ENCODE measurements at places on chromosomes 13 and 19.

DNA sequence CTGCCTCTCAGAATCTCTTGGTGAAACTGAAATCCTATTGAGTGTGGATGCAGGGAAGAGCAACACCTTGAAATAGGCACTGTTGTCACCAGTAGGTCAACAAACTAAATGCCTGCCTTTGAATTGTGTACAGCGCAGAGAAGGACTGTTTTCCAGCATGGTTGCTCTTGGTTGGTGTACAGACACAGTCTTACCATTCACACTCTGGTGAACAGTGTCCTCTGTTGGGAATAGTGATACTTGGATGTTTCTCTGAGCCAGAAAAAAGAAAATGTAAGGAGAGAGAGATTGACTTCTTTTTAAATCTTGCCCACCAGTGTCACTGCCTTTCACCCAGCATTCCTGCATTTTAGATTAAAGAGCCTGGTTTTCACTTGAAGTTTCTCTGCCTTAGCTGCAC, 179.7 kb downstream of the STK24 start:
- no peak for DNase-seq

- DNase-seq = no peak
These were observed 731 bp downstream of the ZNF558 start for GRCh38 chr19:8831373-8831772.

- DNase-seq = no peak
These were observed 192 bp upstream of the COMP start for GRCh38 chr19:18791315-18791678.

DNA sequence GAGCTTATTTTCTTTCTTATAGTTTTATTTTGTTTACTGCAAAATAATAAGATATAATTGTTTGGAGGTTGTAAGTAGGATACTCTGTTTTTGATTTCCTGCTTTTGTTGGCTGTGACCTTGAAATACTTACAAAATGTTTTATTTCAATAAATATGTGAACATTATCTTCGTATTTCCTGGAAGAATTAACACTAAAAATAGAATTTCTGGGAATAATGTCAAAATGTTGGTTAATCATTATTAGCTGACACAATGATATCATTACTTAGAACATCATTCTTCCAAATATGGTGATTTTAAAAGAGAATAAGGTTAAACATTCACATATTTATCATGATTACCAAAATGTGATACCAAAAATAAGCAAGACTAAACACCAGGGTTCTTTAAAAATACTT, 1148.6 kb upstream of the PRR20A start:
- DNase-seq = no peak

DNA sequence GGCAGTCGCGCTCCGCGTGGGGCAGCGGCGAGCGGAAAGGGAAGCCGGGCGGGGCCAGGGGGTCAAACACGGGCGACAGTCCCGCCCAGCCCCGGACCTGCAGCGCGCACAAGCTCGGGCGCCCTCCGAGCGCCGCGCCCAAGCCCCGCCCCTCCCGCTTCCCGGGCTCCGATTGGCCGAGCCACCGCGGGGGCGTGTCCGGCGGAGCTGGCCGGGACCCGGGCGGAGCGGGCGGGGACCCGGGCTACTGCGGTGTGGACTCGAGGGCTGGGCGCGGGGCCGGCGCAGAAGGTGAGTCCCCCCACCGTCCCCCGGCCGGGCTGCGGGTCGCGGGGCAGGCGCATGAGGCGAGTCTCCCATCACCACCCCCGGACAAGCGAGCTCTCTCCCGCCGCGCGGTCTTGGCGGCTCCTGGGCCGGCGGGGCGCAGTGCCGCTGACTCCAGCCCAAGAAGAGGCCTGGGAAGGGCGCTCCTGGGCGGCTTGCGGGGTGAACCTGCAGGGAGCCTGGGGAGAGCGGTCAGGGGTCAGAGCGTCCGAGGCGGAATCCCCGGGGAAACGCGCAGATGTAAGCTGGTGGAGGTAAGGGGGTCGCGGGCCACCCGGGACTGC, at the start of gene PLEKHF1:
Gene PLEKHF1, plus strand, starts transcription at position 247 of the 611 bp plus-strand sequence. CDS start 8,379 bp downstream, outside the sequence.
- peak; percentile 86 for DNase-seq

- no peak for DNase-seq
These were observed 3.7 kb downstream of the TINCR start for GRCh38 chr19:5563935-5564612.

DNA sequence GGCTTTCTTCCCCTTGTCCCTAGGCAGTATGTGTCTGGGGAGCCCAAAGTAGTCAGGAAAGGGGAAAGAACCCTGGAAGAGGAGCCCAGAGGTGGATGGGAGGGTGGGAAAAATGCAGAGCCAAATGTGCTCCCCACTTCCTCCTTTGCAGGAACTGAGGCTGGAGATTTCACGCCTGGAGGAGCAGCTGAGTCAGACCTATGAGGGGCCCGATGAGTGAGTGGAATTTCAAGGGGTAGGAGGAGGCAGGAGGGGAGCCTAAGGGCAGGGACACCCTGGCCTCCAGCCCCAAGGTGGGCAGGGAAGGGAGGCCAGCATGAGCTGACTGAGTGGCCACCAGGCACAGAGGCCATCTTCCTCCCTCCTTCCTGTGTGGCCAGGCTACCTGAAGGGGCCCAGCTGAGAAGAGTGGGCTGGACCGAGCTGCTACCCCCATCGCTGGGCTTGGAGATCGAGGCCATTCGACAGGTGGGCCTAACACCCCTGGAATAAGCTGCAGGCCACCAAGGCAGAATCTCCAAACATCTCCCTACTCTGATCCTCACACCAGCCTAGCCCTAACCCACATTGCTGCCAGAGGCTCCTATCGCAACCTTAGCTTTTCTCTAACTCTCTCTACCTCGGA, 14.3 kb downstream of the PTH2 start:
- DNase-seq = no peak

DNA sequence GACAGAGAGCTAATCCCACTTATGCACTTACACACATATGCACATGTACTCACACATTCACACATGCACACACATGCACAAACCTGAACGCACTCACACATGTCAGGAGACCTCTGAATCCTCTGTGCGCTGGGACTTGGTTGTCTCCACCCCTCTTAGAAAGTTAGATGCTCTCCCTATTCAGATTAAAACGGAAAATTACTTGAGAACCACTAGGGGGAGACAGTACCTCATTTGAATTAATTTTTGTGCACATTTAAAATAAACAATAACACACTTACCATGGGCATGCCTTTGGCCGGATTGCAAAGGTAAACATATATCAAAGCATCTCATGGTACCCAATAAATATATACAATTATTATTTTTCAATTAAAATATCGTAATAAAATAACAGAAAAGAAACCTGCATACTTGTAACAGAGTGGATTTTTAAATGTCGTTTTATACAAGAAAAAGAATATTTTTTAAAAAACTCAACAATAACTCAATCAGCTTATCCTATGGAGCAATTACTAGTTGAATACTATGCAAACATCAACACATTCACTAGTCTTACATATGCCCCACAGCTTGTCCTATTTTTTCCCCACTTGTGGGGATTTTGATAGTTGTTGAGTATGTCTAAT, 9.5 kb upstream of the LILRB4 start:
- no peak for DNase-seq

DNA sequence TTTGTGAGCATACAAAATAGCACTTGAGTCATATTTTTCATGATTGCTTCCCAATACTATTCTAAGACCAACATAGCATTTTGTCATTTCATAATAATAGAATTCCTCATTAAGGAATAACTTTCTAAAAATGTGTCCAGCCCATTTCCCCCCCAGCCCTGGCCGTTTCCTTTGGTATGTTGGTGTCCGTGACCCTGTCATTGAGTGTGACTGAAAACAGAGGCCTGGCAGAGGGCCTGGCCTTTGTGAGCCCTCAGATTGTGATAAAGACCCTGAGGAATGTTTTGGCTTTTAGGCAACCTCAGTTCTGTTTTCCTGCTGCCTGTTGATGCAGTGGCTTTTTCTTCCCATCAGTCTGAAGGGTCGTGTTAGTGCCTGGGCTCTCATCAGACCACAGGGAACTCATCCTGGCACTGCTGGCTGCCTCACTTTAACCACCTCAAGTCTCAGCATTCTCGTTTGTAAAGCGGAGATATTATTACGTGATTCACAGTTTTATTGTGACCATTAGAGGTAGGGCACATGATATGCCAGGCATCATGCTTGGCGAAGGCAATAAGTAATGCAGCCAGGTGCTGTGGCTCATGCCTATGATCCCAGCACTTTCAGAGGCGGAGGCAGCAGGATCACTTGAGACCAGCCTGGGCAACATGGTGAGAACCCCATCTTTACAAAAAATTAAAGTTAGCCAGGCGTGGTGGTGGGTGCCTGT, 13.8 kb downstream of the SPINT2 start:
- DNase-seq = no peak

- DNase-seq = no peak
These were observed 5.5 kb upstream of the NAPA start for GRCh38 chr19:47520343-47520806.

- no peak for DNase-seq
These were observed 21.6 kb downstream of the VSTM1 start for GRCh38 chr19:54041969-54042606.

GRCh38 chr13:98976338-98976737, 1.5 kb downstream of the DOCK9 start:
- no peak for DNase-seq

DNA sequence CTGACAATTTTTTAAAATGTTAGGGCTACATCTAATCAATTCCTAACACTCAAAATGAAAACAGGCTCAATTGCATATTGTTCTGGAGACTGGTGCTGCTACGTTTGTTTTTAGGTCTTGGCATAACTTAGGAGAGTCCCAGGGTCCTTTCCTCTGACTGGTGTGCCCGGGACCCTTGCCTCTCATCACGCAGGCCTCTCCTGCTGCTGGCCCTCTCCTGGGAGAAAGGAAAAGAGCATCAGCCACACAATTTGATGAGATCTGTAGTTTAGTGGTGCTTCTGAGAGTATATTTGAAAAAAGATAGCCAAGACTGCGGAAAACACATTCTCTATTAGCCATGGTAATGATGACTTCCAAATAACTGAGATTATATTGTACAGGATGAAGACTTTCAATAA, 380.0 kb downstream of the KLF12 start:
- no peak for DNase-seq

GRCh38 chr13:99045396-99045795, 67.5 kb upstream of the DOCK9 start:
- no peak for DNase-seq

DNA sequence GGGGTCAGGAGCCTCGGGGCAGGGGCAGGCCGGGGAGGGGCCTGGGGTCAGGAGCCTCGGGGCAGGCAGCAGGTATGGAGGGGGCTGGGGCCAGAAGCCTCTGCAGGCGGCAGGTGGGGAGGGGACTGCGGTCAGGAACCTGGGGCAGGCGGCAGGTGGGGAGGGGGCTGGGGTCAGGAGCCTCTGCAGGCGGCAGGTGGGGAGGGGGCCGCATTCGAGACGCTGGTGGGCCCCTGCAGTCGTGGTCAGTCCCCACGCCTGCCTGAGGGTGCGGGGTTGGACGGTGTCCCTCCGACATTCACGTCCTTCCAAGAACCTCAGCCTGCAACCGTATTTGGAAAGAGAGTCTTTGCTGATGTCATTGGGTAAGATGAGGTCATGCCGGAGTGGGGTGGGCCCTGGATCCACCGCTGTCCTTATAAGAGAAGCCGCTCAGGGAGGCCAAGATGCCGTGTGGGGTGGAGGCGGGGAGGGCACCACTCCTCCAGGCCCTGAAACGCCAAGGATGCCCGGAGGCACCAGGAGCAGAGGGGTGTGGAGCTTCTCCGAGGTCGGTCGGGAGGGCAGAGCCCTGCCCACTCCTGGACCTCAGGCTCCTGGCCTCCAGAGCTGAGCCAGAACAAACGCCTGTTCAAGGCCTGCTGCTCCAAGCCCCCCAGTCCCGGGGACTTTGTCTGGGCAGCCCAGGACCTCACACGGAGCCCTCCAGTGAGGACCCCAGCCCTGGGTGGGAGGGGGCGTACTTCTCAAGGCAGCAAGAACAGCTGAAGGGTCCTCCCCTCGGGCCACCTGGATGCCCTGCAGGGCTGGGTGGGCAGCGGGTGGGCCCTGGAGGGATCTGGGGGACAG, 30.1 kb downstream of the PIP5K1C start:
- no peak for DNase-seq

DNA sequence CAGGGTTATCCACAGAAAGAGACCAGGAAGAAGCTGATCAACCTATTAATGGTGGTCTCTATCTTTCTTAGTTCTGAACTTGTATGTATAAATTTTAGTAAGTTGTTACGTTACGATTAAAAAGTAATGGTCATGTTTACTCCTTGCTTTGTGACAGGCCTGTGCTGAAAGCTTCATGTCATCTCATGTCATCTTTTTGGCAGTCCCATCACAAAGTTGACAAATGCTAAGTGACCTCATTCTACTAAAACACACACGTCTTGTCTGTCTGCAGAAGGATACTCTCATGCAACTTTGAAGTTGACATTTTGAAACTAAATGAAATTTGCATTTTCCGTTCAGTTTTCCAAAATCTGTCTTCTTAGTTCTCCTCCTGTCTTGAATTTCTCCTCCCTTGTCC, 345.9 kb downstream of the DNAJC15 start:
- no peak for DNase-seq

DNA sequence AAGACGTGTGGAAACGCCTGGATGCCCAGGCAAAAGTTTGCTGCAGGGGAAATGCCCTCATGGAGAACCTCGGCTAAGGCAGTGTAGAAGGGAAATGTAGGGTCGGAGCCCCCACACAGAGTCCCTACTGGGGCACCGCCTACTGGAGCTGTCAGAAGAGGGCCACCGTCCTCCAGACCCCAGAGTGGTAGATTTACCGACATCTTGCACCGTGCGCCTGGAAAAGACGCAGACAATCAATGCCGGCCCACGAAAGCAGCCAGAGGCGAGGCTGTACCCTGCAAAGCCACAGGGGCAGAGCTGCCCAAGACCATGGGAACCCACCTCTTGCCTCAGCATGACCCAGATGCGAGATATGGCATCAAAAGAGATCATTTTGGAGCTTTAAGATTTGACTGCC, 7.0 kb upstream of the EDNRB start:
- no peak for DNase-seq

GRCh38 chr13:40588101-40588500, 78.3 kb downstream of the FOXO1 start:
- no peak for DNase-seq

GRCh38 chr13:76387566-76387965, 498.6 kb downstream of the KCTD12 start:
- DNase-seq = no peak

Measured in stimulated activated CD4-positive, alpha-beta T cell treated with anti-CD3 and anti-CD28 coated beads, Interleukin-2, amount 100 ng/mL, for 48 hours (primary cell).